Heart left ventricle (tissue), 16 donors: ENCODE measurements at places on chromosomes 3 and 15.

DNA sequence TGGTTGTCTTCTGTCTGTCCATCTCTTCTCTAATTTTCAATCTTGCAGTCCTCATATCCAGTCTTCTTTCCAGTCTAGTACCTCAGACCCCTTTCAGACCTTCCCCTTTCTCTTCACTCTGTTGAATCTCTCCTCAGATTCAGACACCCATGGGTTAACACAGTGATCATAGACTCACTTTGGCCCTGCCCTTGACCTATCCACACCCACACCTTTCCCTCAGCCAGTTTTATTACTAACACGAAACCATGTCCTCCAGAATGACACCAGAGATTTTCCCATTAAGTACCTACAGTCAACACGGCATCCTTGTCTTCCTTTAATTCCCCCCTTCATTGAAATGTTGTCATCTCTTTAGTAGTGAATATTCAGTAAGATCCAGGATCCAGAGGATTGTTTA lies 74.5 kb upstream of the UBE2E2 start:
- H3K4me3 ChIP-seq = no peak overlapping the region
- H3K4me1 ChIP-seq = peaks cover 4% of the 10 kb centered on the region
- H3K27ac ChIP-seq = no peak overlapping the region
- no peak for DNase-seq

DNA sequence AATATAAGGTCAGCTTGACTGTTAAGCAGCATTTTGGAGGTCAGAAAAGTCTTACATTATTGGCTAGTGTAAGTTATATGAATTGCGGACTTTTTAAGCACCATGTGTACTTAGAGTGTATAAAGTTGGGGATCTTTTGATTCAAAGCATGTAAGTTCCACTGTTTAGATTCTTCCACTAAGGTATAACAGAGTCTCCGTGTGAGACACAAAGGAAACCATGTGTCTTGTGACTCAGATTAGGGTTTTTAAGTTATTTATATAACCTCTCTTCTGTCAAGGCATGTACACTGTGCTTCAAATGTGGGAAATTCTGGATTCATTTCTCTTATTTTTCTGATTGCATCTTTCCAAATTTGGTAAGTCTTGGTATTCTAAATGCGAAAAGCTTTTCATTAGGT lies 143.5 kb upstream of the SOX2 start:
- H3K27me3 ChIP-seq = no peaks in the 10 kb centered on the region
- H3K4me1 ChIP-seq = peaks cover 4% of the 10 kb centered on the region
- no peak overlapping the region for H3K4me3 ChIP-seq
- H3K27ac ChIP-seq = no peak overlapping the region
- no peaks in the 10 kb centered on the region for H3K36me3 ChIP-seq

DNA sequence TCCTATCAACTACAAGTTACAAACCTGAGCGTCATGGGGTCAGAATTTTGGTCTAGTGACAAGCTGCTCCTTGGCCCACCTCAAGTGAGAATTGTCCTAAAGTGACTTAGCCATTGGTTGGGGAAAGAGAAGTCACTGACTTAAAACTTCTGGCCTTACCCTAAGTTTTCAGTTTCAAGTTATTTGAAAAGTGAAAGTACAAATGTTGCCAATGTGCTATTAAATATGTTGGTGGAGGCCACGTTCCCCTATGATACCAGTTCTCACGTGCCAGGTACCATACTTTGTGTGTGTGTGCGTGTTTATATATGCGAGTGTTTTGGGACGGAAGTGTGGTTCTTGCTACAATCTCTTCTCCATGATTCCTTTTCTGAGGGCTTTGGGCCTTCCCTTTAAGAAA lies 22.6 kb upstream of the RASGRP1 start:
- no peaks in the 10 kb centered on the region for H3K36me3 ChIP-seq
- H3K4me1 ChIP-seq = no peaks in the 10 kb centered on the region
- no peaks in the 10 kb centered on the region for H3K27me3 ChIP-seq
- H3K27ac ChIP-seq = no peak overlapping the region
- H3K4me3 ChIP-seq = no peak overlapping the region
- DNase-seq = no peak

DNA sequence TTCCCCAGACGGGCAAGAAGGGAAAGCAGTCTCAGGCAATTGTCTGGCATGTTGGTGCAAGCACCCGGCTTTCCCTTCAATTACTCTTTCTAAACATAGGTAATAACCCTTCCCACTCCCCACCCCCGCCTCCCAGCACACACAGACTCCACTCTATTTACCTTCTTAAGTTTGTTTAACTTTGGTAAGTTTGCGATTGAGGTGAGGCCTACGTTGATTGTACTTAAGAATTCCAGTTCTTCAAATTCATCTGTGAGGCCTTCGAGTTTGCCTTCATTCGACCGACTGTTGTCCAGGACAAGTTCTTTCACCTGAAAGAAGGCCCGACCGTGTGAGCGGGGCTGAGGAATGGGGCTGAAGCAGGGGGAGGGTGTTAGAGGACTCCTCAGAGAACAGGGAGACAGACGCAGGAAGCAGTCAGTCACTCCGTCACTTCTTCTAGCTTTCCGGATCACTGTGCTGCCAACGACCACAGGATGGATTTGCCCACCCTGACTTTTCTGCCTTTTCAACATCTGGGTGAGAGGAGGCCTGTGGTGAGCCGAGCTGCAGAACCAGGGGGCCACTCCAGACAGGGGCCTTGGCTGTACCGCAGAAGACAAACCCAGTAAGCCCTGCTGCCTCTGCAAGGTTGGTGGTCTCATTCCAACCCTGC lies 33.0 kb downstream of the ANP32A start:
- no peak overlapping the region for H3K27ac ChIP-seq
- H3K4me1 ChIP-seq = peaks cover 63% of the 10 kb centered on the region
- DNase-seq = no peak
